NCI-H1436 treated with DMSO at 0.1 percent for 48 hours (cell line): ENCODE measurements at places on chromosomes 7 and 10.

DNA sequence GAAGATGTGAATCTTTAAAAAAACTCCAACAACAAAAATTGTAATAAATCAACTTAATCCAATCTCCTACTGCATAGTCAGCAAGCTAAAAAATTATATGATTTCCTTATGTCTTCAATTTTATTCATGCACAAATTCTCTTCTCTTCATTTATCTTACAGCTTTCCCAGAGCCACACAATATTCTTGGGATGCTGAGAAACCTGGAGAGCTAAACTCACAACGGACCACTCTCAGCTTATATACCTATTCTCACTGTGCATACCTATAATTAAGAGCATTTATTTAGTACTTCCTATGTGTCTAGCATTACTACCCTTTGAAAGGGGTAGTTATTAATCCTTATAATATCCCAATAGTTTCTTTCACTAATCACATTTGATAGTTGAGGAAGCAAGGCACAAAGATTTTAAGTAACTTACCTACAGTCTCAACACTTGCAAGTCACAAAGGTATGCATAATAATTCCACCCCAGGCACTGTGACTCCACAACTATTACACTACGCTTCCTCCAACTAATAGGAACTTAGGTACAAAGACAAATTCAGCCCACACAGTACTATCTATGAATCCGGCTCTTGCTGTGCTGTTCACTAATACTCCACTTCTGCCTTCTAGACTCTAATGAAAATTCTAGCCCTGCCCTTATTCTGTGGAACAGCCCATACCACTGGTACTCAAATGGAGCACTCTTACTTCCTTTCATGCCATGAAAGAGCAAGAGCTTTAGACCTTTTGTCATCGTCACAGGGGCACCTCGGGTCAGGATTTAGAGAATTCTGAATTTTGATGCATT, 5.1 kb downstream of the CCDC71L start:
- DNase-seq = no peak

- no peak for DNase-seq
Measured at GRCh38 chr7:150950496-150951180, 27.5 kb downstream of the KCNH2 start.

- DNase-seq = no peak
Measured at GRCh38 chr7:137981175-137981574, 20.7 kb downstream of the CREB3L2 start.

- no peak for DNase-seq
Measured at GRCh38 chr7:29565634-29565981, 2.0 kb downstream of the PRR15 start.

DNA sequence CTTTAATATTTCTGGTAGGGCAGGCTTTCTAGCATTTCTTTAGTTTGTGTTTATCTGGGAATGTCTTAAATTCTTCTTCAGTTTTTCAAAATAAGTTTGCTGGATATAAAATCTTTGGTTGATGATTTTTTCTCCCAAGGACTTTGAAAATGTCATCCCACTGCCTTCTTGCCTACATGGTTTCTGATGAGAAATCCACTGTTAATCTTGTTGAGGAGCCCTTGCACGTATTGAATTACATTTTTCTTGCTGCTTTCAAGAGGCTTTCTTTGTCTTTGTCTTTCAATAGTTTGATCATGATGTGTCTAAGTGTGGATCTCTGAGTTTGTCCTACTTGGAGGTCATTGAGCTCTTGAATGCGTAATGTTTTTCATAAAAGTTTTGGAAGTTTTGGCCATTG, 66.0 kb downstream of the CASD1 start:
- no peak for DNase-seq

DNA sequence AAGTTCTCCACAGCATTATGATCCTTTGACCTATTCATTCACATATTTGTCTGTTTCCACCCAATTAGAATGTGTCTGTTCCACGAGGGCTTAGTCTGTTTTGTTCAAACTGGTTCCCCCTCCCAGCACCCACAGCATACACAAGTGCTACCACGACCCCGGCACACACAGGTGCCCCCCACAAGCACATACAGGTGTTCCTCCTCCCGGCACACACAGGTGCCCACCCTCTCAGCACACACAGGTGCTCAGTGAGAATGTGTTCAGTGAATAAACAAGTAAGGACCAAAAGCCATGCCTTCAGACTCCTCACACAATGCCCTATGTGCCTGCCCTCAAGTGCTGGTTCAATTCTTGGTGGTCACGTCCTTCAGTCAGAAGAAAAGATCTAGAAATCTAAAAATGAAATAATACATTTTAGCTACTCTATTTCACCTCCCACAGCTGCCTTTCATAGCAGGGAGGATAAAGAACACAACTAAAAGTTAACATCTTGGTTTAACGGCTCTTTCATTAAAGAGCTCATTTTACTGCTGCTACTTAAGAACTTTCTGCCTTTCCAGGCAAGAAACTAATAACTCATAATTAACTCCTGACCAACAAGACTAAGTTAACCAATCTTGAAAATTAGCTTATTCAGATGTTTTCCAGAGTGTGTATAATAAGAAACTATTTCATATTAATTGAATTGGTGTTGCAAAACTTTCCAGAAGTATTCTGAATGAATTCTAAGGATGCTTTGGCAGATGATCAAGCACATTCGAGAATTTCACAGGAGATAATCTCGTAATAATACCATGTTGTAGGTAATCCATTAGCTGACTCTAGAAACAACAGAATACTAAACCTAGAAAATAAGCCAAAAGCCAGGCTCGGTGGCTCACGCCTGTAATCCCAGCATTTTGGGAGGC, 2.3 kb downstream of the DNMBP start:
- DNase-seq = no peak

- DNase-seq = no peak
Measured at GRCh38 chr7:102992938-102993717, 80.3 kb downstream of the LRRC17 start.

GRCh38 chr10:2949948-2950354, 117.4 kb upstream of the PFKP start:
- DNase-seq = peak; percentile 61

DNA sequence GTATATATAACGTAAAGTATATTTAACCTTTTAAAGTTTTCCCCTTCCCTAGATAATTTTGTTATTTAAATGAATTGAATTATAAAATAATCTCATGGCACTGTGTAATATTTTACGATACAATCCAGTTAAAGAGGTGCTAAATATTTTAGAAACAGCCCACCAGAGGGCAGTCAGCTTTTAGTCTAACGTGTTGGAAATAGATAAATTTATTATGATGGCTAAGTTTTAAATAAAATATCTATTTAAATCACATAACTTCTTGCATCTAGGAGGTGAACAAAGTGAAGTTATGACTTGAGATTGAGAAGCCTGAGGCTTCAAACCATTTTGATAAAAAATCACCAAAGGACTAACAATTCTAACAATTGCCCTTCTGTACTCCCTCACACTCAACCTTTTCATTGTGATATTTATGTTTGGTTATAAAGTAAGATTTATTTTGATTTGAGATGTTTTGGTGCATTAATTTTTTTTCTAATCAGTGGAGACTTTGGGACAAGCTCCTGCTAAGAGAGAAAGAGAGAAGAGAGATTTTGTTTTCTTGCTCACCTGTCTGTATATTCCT, 171.5 kb upstream of the SP4 start:
- DNase-seq = no peak
